ENCODE measurements at places on chromosomes 1 and 21. TPM values are rescaled to one million over a fixed set of nuclear protein-coding genes. Genes with fewer than 3 reads are reported as not detected.

- DNase-seq = no peak
- H3K36me3 ChIP-seq = no peaks in the 10 kb centered on the region
- peaks cover 3% of the 10 kb centered on the region for H3K4me1 ChIP-seq
- H3K27me3 ChIP-seq = peaks cover 1% of the 10 kb centered on the region
- no peak overlapping the region for H3K4me3 ChIP-seq
- no peak overlapping the region for H3K27ac ChIP-seq
Observed at GRCh38 chr1:221708987-221709386, 32.9 kb downstream of the DUSP10 start.

DNA sequence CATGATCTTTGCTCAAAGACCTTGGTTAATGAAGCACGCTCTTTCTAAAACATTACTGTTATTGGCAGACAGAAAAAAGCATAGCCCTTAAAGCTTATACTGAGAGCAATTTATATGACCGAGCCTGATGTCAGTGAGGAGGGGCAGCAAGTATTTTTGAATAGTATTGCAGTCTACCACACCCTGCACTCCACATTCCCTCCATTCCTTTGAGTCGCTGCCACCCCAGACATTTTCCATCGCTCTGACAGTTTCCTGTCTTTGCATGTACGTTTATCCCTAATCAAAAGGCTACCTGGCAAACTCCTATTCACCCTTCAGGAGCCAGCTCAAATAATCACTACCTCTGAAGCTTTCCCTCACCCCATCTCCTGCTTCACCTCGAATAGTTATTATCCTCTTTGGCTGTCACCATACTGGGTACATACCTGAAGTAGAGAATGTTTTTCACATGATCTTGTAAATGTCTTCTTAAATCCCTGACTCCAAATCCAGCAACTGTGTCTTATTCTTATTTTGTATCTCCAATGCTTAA is 5.5 kb upstream of the JUN start:
- H3K4me1 ChIP-seq = no peaks in the 10 kb centered on the region
- H3K27me3 ChIP-seq = no peaks in the 10 kb centered on the region
- H3K4me3 ChIP-seq = no peak overlapping the region
- DNase-seq = no peak

- no peak overlapping the region for H3K27ac ChIP-seq
- H3K4me1 ChIP-seq = no peaks in the 10 kb centered on the region
- H3K36me3 ChIP-seq = no peaks in the 10 kb centered on the region
- no peaks in the 10 kb centered on the region for H3K27me3 ChIP-seq
- no peak overlapping the region for H3K4me3 ChIP-seq
- DNase-seq = no peak
Observed at GRCh38 chr1:210940081-210940617, 193.8 kb downstream of the KCNH1 start.

Gene SLC9C2
- not detected for total RNA-seq

DNA sequence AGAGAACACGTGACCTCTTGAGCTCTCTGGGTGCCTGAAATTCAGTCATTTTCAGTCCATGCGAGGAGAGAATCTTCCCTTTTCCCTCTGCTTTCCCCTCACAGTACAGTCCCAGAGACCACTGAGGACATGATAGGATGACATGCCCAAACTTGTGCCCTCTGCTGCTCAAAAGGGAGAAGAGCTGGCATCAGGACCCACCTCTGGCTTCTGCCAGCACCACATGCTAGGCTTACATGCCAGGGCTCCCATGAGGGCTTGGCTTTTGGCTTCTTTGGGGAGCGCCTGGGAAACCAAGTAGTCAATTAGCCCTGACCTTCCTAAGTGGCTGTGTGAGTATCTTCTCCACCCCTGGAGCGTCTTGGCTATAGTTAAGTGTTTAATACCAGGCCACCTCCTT is 13.8 kb upstream of the KCNQ4 start:
- DNase-seq = no peak
- peaks cover 38% of the 10 kb centered on the region for H3K36me3 ChIP-seq
- H3K4me1 ChIP-seq = peaks cover 12% of the 10 kb centered on the region
- H3K27ac ChIP-seq = no peak overlapping the region

DNA sequence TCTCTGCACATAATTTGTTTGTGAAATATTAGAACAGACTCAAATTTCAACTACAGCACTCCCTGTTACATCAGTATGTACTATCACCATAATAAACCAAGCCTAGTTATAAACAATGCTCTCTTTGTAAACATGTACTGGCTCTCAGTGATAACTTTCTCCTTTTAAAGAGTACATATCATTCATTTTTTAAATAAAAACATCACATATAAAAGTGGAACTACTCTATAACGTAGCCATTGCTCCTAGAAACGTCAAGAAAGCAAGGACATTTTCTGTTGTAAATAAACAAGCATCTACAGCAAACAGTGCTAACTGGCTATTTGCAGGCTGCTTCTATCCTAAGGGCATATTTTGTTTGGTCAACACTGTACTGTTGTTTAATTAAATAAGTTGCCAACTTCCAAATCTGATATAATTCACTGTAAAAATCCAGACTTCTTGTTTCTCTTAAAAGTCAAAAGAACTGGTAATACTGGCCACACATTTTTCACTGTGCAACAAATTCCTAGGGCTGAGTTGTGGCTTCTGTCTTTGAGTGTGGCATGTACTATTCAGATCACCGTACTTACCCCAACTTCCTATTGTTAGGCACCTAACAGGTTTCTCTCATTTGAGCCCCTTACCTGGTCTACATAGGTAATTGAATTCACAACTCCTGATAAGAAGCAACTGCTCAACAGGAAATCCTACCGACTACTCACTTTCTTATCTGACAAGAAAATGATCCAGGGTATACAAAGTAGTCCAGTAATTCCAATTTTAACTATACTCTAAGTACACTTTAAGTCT is 111.9 kb downstream of the DENND1B start:
- H3K4me1 ChIP-seq = no peaks in the 10 kb centered on the region
- H3K4me3 ChIP-seq = no peak overlapping the region
- DNase-seq = no peak
- H3K27me3 ChIP-seq = no peaks in the 10 kb centered on the region
- no peak overlapping the region for H3K27ac ChIP-seq

Gene DYNLT5
- total RNA-seq = 0.93 TPM

DNA sequence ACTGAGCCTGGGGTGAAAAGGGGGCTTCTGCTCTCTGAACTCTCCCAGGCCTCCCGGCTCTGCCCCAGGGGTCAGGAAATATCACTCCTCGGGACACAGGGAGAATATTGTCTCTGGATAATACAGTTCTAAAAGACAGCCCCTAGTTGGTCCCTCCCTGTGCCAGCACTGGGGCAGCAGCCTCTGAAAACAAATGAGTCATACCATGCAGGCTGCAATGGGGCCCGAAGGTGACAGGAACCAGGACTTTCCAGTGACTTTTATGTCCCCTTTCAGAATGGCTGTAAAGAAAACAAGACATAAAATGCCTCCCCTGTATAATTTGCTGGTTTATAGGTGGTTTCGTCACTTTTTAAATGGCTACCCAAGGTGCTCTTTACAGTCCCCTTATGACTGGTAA is 360.0 kb downstream of the NPHP4 start:
- no peak overlapping the region for H3K4me3 ChIP-seq
- no peaks in the 10 kb centered on the region for H3K4me1 ChIP-seq
- H3K36me3 ChIP-seq = no peaks in the 10 kb centered on the region
- no peak overlapping the region for H3K27ac ChIP-seq

- H3K36me3 ChIP-seq = no peaks in the 10 kb centered on the region
- H3K4me1 ChIP-seq = no peaks in the 10 kb centered on the region
- no peak overlapping the region for H3K4me3 ChIP-seq
- H3K27ac ChIP-seq = no peak overlapping the region
Observed at GRCh38 chr1:166907763-166908162, 31.7 kb upstream of the TADA1 start.

- no peaks in the 10 kb centered on the region for H3K27me3 ChIP-seq
- H3K27ac ChIP-seq = no peak overlapping the region
- no peak for DNase-seq
- H3K4me1 ChIP-seq = no peaks in the 10 kb centered on the region
- H3K36me3 ChIP-seq = peaks cover 12% of the 10 kb centered on the region
Observed at GRCh38 chr1:172602706-172603105, 56.2 kb upstream of the FASLG start.

Gene S100A3
- total RNA-seq = 0.47 TPM

Gene SLAMF8
- not detected for total RNA-seq

GRCh38 chr1:21869620-21870121 is 57.6 kb downstream of the LDLRAD2 start:
- H3K27ac ChIP-seq = no peak overlapping the region
- H3K4me1 ChIP-seq = peaks cover 10% of the 10 kb centered on the region
- no peaks in the 10 kb centered on the region for H3K27me3 ChIP-seq

Gene SERTAD4
- total RNA-seq = 3.2 TPM

GRCh38 chr1:201906336-201906735 is 17.6 kb downstream of the SHISA4 start:
- H3K4me1 ChIP-seq = no peaks in the 10 kb centered on the region
- H3K27ac ChIP-seq = no peak overlapping the region
- no peaks in the 10 kb centered on the region for H3K27me3 ChIP-seq
- no peaks in the 10 kb centered on the region for H3K36me3 ChIP-seq

Gene TNFRSF14
- total RNA-seq = 0.50 TPM

Gene OR6K3
- not detected for total RNA-seq

- no peak overlapping the region for H3K27ac ChIP-seq
- no peak overlapping the region for H3K4me3 ChIP-seq
- H3K4me1 ChIP-seq = peaks cover 7% of the 10 kb centered on the region
- H3K36me3 ChIP-seq = peaks cover 9% of the 10 kb centered on the region
- no peak for DNase-seq
Observed at GRCh38 chr1:233182587-233182986, 112.9 kb downstream of the PCNX2 start.

Gene MAP1LC3C
- 1.7 TPM for total RNA-seq

GRCh38 chr1:213389061-213389581 is 338.1 kb downstream of the RPS6KC1 start:
- no peaks in the 10 kb centered on the region for H3K4me1 ChIP-seq
- H3K4me3 ChIP-seq = no peak overlapping the region
- H3K27ac ChIP-seq = no peak overlapping the region
- DNase-seq = no peak

- peaks cover 4% of the 10 kb centered on the region for H3K4me1 ChIP-seq
- H3K4me3 ChIP-seq = no peak overlapping the region
- H3K36me3 ChIP-seq = no peaks in the 10 kb centered on the region
- no peaks in the 10 kb centered on the region for H3K27me3 ChIP-seq
Observed at GRCh38 chr1:84693005-84693404, 2.7 kb upstream of the SSX2IP start.

Gene MYCL
- total RNA-seq = 28.8 TPM

DNA sequence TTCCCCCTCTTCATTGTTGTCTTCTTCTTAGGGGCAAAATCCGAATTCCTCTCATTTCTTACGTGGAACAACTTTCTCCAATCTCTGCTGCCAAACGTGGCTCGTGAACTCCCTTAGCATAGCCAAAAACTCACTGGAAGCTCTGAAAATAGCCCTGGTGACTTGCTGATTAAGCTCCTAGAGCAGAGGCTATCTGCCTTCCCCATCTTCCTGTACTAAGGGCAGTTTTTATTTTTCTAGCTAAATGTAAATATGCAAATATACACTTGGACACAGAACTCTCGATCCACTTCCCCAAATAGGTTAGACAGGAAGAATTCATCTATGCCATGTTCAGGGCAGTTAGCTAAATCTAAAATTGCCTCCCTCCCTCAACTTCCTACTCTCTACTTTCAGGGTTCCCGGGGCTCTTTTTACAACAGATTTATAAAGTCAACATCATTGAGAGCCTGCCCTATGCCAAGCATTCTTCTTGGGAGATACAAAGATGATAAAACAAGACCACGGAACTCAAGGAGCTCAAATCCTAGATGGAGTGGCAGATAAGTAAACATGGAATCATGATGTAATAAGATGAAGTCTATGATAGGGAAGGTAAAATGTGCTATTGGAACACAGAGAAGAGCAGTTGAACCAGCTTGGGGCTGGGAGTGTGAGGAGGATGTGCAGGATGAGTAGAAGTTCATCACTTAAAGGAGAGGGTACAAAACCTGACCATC is 59.4 kb upstream of the FMOD start:
- no peak overlapping the region for H3K4me3 ChIP-seq
- no peaks in the 10 kb centered on the region for H3K4me1 ChIP-seq
- H3K27me3 ChIP-seq = no peaks in the 10 kb centered on the region
- H3K27ac ChIP-seq = no peak overlapping the region
- H3K36me3 ChIP-seq = no peaks in the 10 kb centered on the region
- DNase-seq = no peak

- H3K4me3 ChIP-seq = no peak overlapping the region
- no peak for DNase-seq
Observed at GRCh38 chr1:54398963-54399528, 7.1 kb downstream of the SSBP3 start.

- H3K4me1 ChIP-seq = no peaks in the 10 kb centered on the region
- no peak overlapping the region for H3K27ac ChIP-seq
- no peaks in the 10 kb centered on the region for H3K27me3 ChIP-seq
- DNase-seq = no peak
- H3K36me3 ChIP-seq = no peaks in the 10 kb centered on the region
- no peak overlapping the region for H3K4me3 ChIP-seq
Observed at GRCh38 chr1:66248746-66249145, 285.2 kb upstream of the SGIP1 start.

DNA sequence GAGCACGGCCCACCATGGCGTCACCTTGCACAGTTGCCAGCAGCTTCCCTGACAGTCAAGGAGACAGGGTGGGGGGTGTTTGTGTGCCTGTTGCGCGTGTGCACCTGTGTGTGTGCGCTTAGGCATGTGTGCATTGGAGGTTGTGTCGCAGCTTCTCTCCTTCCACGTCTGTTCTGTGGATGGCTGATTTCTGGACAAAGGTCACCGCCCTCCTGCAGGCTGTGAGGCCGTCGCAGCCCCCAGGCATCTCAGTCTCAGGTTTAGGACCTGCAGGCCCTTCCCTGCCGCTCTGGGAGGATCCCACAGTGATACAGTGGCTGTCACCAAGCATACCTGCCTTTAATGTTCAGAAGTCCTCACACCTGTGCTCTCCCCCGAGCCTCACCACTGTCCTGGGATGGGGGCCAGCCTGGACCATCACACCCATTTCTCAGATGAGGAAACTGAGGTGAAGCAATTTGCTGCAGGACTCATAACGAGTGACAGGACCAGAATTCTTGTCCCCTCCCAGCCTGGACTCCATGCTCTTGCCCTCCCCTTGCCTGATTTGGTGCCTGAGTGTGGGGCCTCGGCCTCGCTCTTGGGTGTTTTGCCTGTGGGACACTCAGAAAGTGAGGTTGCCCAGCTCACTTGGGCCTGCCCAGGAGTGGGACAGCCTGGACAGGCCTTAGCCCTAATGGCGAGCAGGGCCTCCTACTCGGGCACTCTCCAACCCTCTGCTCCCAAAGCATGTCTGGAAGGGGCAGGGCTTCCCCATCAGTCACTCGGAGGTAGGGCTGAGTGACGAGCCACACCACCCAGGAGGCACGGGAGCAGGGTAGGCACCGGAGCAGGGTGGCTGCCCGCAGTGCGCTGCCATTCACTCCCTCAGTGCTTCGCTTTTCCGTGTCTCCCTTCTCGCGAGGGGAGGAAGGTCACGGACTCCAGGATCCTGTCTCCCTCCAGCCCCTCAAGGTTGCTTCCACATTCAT is 22.6 kb downstream of the COQ8A start:
- H3K4me3 ChIP-seq = no peak overlapping the region
- no peaks in the 10 kb centered on the region for H3K4me1 ChIP-seq
- no peaks in the 10 kb centered on the region for H3K36me3 ChIP-seq
- no peak for DNase-seq
- H3K27ac ChIP-seq = no peak overlapping the region

Gene LCE2A
- total RNA-seq = not detected

- no peaks in the 10 kb centered on the region for H3K4me1 ChIP-seq
- H3K36me3 ChIP-seq = no peaks in the 10 kb centered on the region
- H3K27ac ChIP-seq = no peak overlapping the region
- no peak for DNase-seq
- H3K4me3 ChIP-seq = no peak overlapping the region
- H3K27me3 ChIP-seq = no peaks in the 10 kb centered on the region
Observed at GRCh38 chr21:39063517-39063916, 119.7 kb downstream of the PSMG1 start.

- DNase-seq = no peak
- H3K36me3 ChIP-seq = peaks cover 28% of the 10 kb centered on the region
- H3K27me3 ChIP-seq = no peaks in the 10 kb centered on the region
- H3K27ac ChIP-seq = no peak overlapping the region
- H3K4me3 ChIP-seq = no peak overlapping the region
- no peaks in the 10 kb centered on the region for H3K4me1 ChIP-seq
Observed at GRCh38 chr21:46114963-46115362, 17.1 kb downstream of the COL6A2 start.
